ENCODE measurements at places on chromosomes 16 and 17.

DNA sequence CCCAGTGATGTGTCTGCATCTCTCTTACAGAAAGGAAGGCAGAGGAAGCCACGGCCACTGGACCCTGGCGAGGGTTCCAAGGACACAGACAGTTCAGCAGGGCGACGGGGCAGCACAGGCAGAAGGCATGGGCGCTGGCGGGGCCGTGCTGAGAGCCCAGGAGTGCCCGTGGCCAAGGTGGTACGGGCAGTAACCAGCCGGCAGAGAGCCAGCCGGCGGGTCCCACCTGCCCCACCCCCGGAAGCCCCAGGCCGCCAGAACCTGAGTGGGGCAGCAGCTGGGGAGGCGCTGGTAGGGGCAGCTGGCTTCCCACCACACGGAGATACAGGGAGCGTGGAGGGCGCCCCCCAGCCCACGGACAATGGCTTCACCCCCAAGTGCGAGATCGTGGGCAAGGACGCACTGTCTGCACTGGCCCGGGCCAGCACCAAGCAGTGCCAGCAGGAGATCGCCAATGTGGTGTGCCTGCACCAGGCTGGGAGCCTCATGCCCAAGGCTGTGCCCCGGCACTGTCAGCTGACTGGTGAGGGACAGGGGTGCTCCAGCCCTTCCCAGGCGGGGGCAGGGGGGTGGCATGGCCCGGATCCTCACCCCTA is 7.8 kb downstream of the XYLT2 start:
- no peak for DNase-seq

DNA sequence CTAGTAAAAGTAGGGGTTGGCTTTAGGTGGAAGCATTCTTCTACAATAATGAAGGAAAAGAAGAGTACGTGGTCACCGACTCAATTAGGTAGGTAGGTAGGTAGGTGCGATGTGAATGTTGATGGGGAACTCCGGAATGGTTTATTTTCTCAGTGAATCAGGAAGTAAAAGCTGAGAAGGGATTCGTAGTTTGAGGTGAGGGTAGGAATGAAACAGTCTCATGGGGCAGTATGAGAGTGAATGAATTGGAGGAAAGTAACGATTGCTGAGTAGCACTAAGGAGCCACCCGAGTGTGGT is 13.9 kb downstream of the PER1 start:
- DNase-seq: no peak

- DNase-seq: no peak
Measured at GRCh38 chr16:88799569-88800276, 3.9 kb upstream of the CDT1 start.

GRCh38 chr16:88924834-88925539 is 52.0 kb downstream of the CBFA2T3 start:
- no peak for DNase-seq

- DNase-seq: no peak
Measured at GRCh38 chr17:75763269-75763607, 1.8 kb downstream of the GALK1 start.

GRCh38 chr17:79079421-79080200 is 5.0 kb downstream of the ENGASE start:
- DNase-seq: no peak

DNA sequence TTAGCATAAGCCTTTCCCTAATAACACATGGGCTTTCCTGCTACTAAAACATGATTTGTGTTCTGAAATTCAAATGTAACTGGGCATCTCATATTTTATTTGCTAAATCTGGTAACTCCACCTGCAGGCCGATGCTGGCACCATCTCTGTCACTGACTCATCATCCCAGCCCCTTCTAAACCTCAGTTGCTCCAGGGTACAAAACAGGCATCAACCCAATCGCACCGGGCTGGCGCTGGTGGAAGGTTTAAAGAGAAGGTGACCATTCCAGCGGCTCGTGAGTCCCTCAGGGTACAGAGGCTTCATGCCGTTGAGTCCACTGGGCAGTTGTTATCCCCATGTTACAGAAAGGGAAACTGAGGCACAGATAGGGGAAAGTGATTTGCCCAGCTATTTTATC is 27.1 kb downstream of the PPL start:
- no peak for DNase-seq

DNA sequence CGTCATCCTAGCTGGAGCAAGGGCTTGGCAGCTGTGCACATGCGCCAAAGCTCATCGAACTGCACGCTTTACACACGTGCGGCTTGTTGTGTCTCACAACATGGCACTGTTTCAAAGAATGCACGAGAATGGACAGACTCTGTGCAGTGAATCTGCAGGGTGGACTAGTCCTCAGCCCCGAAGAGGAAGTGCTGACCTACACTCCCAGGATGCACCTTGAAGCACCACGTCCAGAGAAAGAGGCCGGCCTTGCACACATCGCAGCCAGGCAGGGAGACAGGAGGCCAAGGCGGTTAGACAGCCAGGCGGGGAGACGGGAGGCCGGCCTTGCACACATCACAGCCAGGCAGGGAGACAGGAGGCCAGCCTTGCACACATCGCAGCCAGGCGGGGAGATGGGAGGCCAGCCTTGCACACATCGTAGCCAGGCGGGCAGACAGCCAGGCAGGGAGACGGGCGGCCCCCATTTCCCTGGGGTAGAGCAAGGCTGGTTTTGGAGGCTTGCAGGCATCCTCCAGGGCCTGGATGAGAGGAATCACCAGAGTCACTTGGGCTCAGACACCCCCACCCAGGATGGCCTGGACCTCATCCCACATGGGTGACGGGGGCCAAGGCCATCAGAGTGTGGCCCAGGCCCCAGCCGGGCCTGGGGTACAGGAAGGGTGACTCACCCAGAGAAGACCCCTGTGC is 9.0 kb upstream of the CACNA1H start:
- DNase-seq: no peak

DNA sequence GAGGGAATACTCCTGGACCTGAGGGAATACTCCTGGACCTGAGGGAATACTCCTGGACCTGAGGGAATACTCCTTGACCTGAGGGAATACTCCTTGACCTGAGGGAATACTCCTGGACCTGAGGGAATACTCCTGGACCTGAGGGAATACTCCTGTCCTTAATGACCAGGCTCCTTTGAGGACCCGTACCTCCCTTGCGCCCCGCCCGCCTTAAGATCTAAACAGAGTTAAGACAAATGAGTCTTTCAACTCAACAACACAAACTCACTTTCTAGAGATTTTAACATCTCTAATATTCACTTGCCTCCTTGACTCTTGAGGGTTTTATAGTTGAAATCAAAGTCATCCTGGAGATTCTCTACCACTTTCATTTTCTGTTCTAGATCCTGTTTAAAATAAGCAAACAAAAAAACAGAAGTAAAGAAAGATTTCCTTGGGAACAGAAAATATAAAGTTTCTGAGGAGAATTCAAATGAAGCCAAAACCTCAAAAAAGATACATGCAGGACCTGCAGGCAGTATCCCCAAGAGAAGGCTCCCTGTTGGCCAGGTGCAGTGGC is 49.7 kb downstream of the STAT3 start:
- DNase-seq: no peak

- DNase-seq: no peak
Measured at GRCh38 chr17:60077672-60078519, 825 bp downstream of the HEATR6 start.

- DNase-seq: peak; percentile 19
Measured at GRCh38 chr17:56176091-56176490, 22.8 kb downstream of the ANKFN1 start.

DNA sequence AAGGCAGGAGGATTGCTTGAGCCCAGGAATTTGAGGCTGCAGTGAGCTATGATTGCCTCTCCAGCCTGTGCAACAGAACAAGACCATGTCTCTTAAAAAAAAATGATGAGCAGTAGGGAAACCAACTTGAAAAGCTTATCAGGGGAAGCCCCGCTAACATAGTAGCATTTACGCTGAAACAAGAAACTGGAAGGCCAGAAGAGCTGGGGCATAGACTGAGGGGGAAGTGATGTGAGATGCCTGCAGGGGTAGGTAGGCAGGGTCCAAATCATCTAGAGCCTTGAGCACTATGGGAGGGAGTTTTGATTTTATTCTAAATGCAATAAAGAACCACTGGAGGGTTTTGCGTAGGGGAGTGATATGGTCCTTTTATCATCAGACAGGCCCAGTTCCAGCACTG is 139.3 kb downstream of the CYB561 start:
- no peak for DNase-seq

- peak; percentile 52 for DNase-seq
Measured at GRCh38 chr17:51860954-51861561, 297.5 kb downstream of the CA10 start.

- DNase-seq: no peak
Measured at GRCh38 chr17:59435238-59435637, 103.8 kb downstream of the YPEL2 start.

DNA sequence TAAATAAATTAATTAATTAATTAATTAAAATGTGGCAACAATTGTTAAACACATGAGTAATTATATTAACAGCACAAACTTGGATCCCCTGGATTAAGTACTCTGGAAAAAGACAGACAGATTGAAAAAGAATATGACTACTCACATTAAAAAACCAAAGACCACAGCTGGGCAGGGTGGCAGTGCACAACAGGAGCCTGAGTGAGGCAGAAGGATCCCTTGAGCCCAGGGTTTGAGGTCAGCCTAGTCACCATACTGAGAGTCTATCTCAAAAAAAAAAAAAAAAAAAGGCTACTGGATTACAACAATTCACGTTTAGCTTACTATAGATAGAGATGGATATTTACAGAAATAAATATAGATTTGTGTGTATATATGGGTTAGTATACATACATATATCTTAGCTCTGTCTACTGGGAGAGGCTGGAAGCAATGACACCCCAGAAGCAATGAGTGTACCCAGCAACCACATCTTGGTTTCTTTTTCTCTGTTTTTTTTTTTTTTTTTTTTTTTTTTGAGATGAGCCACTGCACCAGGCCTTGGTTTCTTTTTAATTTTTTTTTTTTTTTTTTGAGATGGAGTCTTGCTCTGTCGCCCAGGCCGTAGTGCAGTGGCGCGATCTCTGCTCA is 10.6 kb upstream of the SUZ12 start:
- DNase-seq: no peak

Data from renal cortex interstitium (tissue), 15 donors.